ENCODE measurements at places on chromosomes 4 and X.

- no peak for DNase-seq
Measured at GRCh38 chrX:24760363-24761000, 66.8 kb downstream of the POLA1 start.

DNA sequence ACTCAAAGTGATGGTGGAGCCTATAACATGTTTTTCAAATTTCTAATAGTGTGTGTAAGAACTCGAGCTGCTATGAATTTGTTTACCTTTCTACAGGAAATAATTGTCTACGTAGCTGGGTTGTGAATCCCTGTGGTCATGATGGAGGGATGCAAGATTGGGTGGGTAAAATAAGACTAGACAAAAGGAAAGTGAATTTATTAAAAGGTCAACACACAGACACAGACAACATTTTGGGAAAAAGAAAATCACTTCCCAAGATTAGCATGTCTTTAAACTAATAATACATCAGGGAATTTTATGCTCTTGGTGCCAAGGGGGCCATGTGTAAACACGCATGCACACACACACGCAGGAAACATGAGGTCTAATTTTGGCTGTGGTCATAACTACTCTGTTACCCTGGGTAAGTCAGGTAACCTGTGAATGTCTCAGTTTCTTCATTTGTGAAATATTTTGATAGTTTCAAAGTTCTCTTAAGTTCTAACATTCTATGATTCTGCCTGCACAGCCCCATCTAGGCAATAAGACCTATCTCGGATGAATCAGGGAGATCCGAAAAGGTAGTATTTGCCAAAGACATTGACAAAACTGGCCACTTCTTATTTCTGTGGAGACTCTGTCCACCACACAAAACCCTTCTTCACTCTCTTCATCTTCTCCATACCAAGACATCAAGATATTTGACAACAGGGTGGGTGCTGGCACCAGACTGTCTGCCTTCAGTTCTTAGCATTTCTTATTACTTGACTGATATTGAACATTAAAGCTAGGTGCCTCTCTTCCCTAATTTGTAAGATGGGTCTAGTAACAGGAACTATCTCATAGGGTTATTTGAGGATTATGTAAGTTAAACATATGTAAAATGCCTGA is 1.6 kb upstream of the UNC5C start:
- DNase-seq, result no peak

DNA sequence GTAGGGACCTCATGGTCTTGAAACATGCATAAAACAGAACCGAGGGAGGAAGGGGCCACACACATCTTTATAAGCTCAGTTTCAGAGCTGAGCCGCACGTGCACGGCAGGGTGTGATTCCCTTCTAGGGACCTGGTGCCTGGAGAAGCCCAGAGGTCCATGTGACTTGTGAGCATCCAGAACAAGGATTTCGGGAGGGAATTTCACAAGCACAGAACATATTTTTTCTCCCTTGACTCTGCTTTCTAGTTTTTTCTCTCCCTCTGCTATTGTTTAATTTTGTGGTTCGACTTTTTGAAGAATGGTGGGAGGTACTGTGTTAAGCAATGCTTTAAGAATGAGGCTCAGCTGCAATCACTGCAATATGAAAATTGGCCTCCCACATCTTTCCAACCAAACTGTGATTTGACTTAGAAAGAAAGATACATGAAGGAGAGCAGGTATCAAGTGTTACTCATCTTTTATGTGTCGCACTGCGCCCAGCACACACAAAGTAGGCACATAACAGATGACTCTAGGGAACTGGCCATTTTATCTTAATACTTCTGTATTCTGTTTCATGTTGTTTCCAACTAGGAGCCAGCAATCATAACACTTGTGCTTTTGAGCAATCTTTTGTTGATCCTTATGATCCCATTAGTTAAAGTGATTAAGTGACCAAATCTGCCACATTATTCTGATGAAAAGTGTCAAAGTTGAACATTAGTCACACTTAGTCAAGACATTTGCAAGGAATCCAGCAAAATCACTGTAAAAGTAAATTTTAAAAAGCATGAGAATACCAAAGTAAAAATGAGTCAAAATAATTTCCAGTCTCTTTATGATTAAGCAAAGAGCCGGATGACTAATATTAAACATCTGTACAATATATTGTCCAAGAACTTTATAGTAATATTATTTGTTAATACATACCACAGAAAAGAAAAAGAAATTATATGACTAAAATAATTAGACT is 86.4 kb downstream of the SHISA3 start:
- no peak for DNase-seq

DNA sequence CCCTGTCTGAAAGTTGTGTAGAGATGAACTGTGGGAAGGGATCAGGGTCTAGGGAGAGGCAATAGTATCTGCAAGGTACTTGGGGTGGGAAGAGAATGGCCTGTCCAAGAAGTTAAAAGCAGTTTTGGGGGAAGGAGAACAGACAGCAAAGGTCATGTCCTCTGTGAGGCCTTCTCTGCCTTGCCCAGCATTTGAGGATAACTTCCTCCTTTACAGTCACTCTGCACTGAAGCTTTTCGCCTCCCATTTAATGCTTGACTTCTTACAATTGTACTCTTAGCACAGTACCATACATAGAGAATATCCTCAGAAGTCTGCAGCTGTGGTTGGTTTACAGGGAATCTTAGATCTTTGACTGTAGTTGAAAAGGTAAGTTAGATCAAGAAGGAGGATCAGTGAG is 121.8 kb upstream of the AP1S2 start:
- DNase-seq, result no peak

- no peak for DNase-seq
Measured at GRCh38 chrX:17380221-17380620, 5.2 kb downstream of the NHS start.

DNA sequence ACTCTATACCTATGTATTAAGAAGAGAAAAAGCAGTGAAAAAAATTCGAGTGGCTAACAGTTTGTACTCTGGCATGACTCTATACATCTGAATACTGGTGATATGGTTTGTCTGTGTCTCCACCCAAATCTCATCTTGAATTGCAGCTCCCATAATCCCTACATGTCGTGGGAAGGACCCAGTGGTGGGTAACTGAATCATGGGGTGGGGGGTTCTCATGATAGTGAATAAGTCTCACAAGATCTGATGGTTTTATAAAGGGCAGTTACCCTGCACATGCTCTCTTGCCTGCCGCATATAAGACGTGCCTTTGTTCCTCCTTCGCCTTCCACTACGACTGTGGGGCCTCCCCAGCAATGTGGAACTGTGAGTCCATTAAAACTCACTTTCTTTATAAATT is 70.4 kb downstream of the LRBA start:
- DNase-seq, result no peak

Data from COR-L47 (cell line).